Right kidney (tissue), 9 donors: ENCODE measurements at places on chromosomes 4 and X.

GRCh38 chr4:38160487-38161207 is 200.4 kb downstream of the PTTG2 start:
- no peak for DNase-seq

GRCh38 chrX:78540171-78540570 is 119.0 kb downstream of the RTL3 start:
- no peak for DNase-seq

- no peak for DNase-seq
Observed at GRCh38 chr4:98613453-98614075, 44.8 kb downstream of the TSPAN5 start.

DNA sequence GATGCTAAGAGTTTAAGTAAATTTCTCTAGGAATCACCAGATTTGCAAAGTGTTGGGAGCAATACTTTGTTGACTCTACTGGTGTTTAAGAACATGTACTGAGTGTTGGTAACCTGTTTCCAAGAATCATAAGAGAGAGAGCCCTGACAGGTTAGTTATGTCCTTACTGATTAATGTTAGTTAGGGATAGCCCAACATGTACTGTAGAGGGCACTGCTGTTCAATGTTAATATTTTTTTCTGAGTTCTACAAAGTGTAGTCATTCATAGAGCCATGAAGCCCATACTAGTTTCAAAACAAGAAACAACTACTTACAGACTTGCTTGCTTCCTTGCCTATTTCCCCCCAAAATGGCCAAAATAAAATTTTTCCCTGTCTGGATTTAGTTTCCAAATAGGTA is 11.9 kb downstream of the TMPRSS11D start:
- no peak for DNase-seq
